Renal pelvis (tissue), 12 donors: ENCODE measurements at places on chromosomes 16 and 17. TPM values are rescaled to one million over a fixed set of nuclear protein-coding genes. Genes with fewer than 3 reads are reported as not detected.

GRCh38 chr16:3508736-3509135 is 7.9 kb downstream of the CLUAP1 start:
- DNase-seq = no peak

- DNase-seq = no peak
These were observed 3.7 kb upstream of the SLC16A11 start for GRCh38 chr17:7047566-7047965.

DNA sequence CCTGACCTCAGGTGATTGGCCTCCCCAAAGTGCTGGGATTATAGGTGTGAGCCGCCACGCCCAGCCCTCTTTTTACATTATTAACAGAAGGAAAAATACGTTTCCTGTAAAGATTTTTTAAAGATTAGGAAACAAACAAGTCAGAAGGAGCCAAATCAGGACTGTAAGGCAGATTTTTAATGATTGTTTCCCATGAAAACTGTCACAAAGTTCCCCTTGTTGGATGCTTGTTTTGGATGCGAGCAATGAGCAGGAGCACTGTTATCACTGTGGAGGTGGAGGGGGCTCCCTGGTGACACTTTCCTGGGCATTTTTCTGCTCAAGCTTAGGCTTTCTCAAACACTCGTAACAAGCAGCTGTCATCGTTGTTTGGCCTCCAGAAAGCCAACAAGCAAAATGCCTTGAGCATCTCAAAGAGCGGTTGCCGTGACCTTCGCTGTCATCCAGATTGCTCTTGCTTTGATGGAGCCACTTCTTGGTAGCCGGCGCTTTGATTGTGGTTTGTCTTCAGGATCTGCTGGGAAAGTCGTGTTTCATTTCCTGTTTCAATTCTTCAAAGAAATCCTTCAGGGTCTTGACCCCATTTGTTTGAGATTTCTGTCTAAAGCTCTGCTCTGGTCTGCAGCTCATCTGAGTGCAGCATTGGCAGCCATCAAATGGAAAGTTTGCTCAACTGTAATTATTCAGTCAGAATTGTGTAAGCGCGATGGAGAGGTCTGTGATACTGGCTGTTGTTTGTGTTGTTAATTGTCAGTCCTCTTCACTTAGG is 128.7 kb downstream of the RPTOR start:
- DNase-seq = no peak

GRCh38 chr16:11320170-11320569 is 25.1 kb upstream of the RMI2 start:
- DNase-seq = no peak

- no peak for DNase-seq
These were observed at the start of gene PRSS21 for GRCh38 chr16:2816751-2817339. Gene PRSS21 (plus strand): TSS chr16:2817237. CDS start chr16:2817269, 32 bp downstream.

- DNase-seq = no peak
These were observed 22.3 kb downstream of the SAP30BP start for GRCh38 chr17:75689441-75689873.

DNA sequence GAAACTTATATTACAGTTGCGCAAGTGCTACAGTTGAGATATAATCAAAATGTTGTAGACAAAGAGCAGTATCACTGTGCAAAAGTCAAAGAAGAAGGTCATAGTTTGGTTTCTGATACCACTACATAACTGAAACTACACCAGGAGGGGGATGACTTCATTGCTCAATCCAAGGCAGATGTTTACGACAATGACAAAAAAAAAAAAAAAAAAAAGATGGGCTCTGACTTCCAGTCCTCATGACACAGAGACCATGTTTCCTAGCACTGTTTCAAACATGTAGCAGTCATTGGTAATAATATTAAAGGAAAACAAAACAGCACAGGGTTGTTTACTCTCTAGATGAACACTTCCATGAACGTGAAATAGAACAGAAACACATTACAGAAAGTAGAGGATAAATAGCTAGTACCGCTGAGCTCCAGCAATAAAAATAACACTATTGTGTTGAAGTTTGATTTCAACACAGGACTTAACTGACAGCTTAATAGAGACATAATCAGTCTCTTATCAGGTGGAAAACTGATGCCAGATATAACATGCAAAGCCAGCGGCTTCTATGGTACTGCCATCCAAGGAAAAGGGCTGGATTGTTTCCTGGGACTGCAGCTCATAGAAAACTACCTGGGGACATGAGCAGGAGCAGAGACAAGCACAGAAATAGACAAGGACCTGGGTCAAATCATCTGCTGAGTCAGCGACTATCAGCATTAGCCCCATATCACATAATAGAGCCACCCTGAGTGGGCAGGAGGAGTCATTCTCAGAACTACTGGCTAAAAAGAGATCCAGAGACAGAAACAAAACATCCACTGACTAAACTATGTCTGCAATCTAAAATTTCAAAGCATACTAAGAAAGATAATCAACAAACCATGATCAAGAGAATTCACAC is 463.6 kb upstream of the SOX9 start:
- DNase-seq = no peak

DNA sequence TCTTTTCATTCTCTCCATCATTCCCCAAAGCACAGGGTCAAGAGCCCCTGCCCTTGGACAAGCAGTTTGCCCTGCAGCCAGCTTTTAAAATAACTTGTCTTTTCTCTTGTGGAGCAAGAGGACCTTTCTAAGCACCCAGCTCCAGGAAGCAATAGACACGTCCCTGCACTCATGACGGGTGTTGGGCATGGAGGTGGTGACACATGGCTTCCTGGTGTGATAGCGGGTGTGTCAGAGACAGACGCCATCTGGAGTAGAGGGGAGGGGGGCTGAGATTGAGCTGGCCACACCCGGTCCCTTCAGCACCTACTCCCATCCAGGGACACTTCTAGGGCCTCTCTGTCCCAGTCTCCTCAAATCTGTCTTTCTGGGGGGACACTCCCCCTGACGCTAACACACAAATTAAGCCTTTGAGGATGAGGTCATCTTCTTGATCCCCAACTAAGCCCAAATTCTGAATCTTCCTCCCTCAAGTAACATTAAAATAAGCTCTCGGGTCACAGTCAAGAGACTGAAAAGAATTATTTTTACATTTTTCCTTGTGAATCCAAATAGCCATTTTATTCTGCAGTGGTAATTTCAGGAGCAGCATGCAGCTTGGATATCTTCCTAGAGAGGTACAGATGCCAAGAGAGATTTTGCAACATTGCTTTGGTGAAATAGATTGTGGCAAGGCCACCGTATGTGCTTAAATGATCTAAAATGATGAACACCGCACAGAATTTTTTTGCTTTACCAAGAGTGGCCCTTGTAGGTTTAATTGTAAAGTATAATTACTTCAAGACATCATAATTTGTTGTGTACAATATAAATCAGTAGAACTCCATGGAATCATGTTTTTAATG is 216.6 kb upstream of the IRX3 start:
- no peak for DNase-seq

XYLT1 gene
- polyA plus RNA-seq = 6.9 TPM

HSD11B2 gene
- 57.3 TPM for polyA plus RNA-seq

PROCA1 gene
- polyA plus RNA-seq = 10.3 TPM
